ENCODE measurements at places on chromosomes 5 and 9.
A peak's percentile ranks its signal among the peaks of the same experiment; 100 is the strongest.

- no peak for DNase-seq
These were observed 957 bp downstream of the SHB start for GRCh38 chr9:38067859-38068681.

DNA sequence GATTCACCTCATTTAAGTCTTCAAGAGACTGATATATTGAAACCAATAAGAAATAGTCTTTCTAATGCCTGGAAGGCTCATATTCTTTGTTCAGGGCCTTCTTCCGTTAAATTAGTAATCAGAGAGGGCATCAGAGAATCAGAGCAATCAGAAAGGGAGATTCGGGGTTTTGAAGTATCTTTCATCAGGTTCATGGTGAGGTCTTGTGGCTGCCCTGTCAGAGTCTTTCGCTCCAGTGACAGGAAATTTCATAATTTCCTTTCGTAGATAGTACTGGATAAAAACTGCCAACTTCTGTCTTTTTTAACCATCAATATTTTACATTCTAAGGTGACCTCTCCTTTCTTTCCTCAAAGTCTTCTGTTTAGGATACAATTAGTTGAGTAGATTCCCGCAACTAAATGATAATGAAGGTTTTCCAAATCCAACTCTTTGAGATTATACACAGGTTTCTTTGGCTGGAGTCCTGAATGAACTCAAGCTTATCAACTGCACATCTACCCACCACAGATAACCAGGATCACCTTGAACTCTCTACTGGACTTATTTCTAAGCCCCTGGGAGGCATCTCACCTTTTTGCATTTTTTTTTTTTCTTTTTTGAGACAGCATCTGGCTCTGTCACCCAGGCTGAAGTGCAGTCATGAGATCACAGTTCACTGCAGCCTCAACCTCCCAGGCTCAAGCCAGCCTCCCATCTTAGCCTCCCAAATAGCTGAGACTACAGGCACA lies 5.5 kb downstream of the IL31RA start:
- DNase-seq = peak; percentile 66

DNA sequence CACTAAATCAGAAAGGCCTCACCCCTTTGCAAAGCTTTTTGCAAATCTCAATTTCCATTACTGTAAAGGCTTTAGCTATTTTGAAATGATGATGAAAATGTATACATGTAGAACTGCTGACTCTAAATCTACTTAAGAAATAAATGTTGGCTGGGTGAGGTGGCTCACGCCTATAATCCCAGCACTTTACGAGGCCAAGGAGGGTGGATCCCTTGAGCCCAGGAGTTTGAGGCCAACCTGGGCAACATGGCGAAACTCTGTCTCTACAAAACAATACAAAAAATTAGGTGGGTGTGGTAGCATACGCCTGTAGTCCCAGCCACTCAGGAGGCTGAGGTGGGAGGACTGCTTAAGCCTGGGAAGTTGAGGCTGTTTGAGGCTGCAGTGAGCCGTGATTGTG lies 64.6 kb downstream of the PTPN3 start:
- DNase-seq = no peak

DNA sequence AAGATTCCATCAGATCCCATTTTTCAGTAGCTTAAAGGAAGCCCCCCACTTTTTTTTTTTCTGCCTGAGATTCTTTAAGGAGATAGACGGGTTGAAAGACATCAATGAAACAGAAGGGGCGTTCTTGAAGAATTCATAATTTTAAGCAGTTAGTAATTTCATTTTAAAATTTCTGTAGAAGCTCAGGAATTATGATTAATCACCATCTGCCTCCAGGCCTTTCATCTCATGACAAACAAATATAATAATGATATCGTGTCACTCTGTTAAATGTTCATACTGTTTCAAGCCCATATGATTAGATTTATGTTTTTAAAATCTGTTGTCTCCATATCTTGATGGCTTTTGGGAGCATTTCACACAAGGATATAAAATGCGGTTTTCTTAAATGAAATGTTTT lies 75.2 kb downstream of the NPR3 start:
- no peak for DNase-seq

DNA sequence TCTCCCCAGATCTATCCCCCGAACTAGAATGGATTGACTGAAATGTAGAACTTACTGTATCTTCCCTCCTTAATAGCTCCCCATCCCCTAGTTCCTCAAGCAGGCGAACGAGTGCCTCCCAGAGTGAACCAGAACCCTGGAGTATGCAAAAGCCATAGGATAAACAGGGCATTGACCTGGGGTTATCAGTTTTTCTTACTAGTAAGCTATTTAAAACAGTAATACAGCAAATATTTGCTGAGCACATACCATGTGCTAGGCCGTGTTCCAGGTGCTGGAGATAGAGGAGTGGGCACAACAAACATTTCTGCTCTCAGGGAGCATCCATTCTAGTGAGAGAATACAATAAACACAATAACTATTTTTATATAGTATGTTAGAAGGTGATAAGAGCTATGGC lies 1.8 kb downstream of the SKP2 start:
- DNase-seq = no peak

GRCh38 chr9:97978371-97979130 lies 4.6 kb upstream of the ANP32B start:
- no peak for DNase-seq

DNA sequence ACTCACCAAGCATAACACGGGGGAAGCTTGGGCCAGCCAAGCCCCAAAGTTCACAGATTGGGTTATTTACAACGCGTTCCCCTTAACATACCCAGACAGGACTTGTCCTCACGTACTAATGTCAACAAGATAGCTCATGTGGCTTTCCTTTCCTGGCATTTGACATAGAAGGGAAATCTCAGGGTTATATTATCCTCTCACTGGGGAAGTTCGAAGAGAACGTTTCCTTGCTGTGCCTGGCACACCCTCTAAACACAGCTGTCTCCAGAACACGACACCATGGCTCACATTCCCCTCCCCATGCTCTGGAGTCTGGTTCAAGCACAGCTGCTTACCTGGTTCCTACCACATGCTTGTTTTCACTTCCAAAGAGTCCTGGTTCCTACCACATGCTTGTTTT lies 46.8 kb upstream of the OTULINL start:
- DNase-seq = peak; percentile 5

DNA sequence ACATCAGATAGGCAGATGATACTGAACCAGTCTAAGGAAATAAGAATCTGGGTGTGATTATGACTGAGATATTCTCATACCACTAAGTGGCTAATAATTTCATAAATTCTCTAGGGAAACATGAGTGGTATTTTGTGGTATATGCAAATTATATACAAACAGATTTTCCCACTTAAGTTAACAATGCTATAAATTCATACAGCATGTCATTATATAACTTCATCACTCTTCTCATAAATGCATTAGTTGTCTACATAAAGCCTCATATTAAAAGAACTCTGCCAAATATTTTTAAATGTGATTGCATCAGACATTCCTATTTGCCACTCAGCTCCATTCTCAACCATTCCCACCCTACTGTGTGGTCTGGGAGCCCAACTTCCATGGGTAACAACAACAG lies 226.5 kb downstream of the TLE1 start:
- peak; percentile 11 for DNase-seq

GRCh38 chr5:115575167-115576070 lies 26.9 kb downstream of the TICAM2 start:
- DNase-seq = peak; percentile 78

DNA sequence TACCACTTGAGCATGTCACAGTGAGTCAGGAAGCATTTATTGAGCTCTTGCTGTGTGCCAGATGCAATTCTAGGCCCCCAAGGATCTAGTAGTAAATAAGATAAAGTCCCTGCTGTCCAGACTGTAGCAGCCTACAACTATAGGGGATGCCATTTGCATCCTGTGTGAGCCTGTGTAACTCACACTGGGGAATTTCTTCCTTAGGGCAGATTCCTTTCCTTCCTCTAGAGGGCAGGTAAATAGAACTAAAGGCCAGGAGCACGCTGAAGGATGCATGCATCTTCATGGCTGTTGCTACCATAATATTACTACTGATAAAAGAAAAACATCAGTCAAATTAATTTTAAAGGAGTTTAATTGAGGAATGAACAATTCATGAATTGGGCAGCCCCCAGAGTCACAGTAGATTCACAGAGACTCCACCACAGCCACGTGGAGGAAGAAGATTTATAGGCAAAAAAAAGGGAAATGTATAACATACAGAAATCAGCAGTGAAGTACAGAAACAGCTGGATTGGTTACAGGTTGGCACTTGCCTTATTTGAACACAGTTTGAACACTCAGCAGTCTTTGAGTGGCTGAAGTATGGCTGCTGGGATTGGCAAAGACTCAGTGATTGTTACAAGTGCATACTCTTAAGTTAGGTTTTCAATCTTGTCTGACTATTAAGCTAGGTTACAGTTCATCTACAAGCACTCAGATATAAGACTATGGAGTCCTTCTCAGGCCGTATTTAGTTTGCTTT lies 98.9 kb downstream of the ACTL7B start:
- no peak for DNase-seq

DNA sequence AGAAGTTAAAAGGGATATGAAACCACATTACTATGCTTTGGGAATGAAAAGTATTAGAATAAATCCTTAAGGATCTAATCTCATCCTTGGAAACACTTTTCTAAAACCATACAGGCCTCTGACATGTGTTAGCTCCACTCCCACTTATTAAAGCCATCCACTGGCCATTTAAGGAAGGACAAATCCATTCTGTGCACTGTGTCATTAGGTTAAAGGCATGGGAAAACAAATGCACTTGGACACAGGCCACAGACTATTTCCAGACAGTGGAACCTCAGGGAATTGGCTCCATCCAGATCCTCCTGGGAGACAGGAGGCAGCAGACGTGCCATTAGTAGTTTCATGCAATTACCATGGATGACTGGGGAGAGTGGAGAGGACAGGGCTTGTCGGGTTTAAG lies 454.9 kb downstream of the ENC1 start:
- DNase-seq = no peak

DNA sequence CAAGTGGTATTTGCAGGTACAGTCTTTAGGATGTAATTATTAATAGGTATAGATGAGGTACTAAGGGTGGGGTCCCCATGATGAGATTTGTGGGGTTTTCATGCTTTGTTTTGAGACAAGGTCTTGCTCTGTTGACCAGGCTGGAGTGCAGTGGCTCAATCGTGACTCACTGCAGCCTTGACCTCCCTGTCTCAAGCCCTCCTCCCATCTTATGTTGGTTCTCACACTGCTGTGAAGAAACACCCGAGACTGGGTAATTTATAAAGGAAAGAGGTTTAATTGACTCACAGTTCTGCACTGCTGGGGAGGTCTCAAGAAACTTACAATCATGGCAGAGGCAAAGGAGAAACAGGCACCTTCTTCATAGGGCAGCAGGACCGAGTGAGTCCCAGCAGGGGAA lies 217.5 kb downstream of the CDK5RAP2 start:
- peak; percentile 73 for DNase-seq

DNA sequence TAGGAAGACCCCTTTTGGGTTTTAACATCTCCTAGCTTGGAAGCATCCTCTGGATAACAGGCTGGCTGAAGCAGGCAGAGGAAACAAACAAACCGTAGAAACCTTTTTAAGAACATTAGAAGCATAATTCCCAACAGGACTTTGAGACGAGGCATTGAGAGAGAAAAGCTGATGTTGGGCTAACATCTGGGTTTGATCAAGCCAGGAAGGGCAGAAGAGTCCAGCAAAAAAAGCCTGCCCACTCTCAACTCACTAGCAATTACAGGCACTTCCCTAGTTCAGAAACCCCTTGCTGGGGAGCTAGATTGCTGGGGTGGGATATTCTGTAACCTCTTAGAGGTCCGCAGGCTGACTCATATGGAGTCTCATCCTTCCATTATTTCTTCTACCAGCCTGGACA lies 75.4 kb upstream of the CTNNA1 start:
- no peak for DNase-seq

DNA sequence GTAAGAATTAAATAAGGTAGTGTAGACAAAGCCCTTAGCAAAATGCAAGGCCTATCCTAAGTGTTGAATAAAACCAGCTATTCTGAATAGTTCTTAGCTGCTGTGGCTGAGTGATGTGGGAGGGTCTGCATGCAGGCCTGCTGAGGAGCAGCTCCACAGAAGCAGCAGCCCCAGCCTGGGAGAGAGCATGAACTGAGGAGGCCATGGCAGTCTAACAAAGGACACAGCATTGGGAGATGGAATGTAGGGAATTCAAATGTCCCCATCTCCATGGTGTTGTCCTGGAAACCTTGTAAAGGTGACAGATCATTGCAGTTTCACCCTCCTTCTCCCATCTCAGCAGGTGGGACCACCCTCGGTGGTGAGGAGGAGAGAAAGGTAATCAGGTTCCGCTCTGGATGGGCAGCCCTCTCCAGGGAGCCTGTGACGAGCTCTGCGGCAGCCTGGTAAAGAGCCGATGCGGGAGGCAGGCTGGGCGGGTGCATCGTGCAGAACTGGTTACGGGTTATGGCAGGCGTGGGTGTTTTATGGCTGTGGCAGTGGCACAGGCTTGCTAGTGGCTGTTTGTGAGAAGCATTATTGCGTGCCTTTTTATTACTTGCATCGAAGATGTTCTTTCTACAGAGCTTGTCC lies 199.9 kb upstream of the GLRA1 start:
- DNase-seq = no peak

- DNase-seq = no peak
These were observed 36.4 kb upstream of the NFIB start for GRCh38 chr9:14350349-14350728.

DNA sequence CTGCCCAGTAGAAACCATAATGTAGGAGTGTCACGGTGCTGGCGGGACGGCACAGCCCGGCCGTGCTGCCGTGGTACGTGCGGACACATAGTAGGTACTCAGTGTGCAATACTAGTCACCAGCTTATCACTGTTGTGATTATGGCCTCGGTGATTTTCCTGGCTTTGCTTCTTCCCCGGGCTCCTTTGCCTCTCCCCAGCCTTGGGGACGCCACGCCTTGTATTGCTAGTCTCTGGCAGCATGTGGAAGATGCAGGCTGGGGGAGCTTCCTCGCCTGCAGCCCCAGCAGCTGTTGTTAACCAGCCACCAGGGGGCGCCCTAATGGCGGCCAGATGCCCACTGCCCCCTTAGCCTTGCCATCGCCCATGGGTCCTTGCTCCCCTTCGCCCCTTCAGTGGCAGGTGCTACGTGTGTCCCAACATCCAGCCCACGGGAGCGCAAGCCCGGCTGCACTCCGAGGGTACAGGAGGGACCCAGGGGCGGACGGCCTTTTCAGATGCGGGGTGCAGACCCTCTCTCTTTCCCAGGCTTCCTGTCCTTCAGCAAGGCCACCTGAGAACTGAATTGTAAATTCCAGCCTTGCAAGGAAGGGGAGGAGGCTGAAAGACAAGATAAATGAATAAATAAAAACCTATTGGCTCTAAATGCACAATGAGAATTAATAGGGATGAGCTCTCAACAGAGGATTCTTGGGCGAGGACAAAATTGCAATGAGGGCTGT lies 8.0 kb downstream of the NTNG2 start:
- DNase-seq = peak; percentile 53

GRCh38 chr5:15638296-15638695 lies 138.3 kb downstream of the FBXL7 start:
- DNase-seq = no peak

DNA sequence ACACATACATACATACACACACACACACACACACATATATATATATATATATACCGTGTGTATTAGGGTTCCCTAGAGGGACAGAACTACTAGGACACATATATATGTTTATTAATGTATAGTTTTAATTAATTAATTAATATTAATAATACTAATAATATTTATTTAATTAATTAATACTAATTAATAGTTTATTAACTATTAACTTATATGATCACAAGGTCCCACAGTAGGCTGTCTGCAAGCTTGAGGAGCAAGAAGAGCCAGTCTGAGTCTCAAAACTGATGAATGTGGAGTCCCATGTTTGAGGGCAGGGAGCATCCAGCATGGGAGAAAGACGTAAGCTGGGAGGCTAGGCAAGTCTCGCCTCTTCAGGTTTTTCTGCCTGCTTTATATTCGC lies 398.0 kb upstream of the KIF2A start:
- DNase-seq = no peak
